ENCODE measurements at places on chromosomes 4 and X.

- DNase-seq = no peak
Observed at GRCh38 chr4:47462799-47463234, 685 bp downstream of the COMMD8 start.

DNA sequence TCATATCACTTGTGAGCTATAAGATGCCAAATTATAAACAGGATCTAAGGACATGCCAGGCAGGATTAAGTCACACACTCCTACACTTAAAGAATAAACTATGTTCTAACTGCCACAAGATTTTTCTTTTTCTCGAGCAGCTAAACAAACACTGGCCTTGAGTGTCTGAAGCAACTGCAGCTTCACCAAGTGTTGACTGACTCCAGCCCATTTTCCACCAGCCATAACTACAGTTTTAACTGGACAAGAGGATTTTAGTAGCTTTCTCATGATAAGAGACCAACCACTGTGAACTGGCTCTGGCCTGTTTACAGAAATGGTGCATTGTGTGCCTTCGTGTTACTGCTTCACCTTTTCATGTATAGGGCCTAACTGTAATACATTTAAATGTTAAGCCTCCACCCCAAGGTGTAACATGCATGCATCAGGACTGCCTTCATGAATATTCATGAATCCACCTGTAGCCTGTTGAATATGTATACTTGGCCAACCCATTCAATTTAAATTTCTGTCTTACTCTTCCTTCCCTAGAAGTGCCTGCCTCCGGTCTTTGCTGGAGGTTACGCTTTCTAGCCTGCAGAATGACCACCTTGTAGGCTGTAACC is 10.8 kb downstream of the UCP1 start:
- no peak for DNase-seq

- DNase-seq = no peak
Observed at GRCh38 chr4:39124885-39125599, 57.3 kb upstream of the WDR19 start.

DNA sequence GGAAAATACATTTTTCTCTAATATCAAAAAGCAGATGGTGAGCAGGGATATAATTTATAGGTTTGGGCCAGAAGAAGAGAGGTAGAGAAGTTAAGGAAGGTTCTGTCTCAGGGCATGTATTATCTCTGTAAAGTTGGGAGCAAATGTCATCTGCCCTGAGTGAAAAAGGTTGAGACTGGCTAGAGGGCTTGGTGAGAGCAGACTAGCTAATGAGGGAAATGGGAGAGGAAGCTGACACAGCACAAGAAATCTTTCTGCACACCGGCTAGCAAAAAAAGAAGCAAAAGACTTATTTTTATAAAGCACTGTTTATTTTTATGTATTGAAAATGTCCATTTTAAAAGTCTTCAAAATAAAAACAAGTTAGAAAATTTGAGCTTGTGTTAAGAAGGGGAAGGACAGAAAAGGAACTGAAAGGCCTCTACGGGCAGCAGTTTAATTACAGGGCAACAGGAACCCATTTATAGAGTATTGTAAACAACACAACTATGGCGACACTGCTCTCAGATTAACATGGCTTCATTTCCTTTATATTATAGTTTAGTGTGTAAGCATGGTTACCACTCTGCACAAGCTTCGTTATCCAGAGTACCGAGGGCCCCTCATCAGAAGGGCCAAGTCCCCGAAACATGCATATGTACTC is 17.4 kb downstream of the CD40LG start:
- no peak for DNase-seq

- DNase-seq = no peak
Observed at GRCh38 chr4:139749338-139749737, 83.7 kb downstream of the MGST2 start.

GRCh38 chr4:84530454-84530853 is 31.4 kb upstream of the NKX6-1 start:
- no peak for DNase-seq

DNA sequence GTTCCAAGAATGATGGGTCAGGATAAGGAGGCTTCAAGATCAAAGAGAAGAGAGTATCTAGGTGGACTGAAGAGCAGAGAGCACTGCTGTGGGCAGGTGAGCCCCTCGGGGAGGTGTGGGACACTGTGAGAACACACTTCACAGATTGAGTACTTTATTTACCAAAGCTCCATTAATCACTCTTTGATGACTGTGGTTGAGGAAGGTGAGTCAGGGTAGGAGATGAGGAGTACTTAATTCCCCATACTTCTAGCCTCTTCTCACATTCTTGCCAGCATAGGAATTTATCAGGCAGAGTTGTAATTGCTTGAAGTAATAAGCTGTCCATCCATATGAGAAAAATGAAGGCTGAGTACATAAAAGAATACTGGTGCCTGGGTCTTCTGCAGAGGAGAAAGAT is 375.3 kb downstream of the PCDH10 start:
- DNase-seq = no peak

DNA sequence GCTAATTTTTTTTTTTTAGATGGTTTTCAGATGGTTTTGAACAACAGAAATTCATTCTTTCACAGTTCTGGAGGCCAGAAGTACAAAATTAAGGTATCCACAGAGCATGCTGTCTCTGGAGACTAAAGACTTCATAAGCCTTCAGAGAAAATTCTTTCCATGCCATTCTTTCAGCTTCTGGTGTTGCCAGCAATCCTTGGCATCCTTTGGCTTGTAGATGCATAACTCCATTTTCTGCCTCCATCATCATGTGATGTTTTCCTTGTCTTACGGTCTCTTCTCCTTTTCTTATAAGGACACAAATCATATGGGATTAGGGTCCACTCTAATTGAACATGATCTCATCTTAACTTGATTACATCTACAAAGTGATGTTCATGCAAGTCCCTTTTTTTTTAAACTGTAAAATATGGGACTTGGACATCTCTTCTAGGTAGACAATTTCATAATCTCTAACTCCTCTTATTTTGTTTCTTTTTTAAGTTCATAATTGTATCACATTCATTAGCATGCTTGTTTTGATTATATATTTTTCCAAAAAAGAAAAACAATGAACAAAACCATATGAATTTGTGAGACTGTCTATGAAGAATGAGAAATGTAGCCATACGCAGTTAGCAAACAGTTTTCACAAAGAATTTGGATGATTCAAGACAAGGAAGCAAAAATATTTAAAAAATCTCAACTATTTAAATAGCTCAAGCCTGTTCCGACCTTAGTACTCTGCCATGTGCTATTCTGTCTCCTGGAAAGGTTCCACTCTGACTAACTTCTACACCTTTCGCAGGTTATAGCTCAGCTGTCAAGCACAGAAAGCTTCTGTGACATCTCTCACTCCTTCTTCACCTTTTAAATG is 53.1 kb upstream of the GIMD1 start:
- no peak for DNase-seq

DNA sequence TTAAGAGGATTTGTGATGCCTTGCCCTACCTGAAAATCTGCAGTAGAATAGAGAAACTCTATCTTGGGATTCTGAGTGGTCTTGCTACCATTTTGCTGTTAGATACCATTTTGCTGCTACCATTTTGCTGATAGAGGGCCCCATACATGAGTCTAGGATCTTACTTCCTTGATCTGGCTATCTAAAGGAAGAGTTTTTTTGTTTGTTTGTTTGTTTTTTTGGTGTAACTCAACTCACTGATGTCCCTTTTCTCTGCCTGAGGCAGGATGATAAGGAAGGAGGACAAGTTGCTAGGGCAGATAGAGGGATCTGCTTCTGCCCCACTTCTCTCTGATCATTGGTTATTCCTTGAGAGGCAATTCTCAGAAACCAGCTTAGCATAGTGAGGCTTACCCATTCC is 31.0 kb downstream of the XK start:
- DNase-seq = no peak

GRCh38 chr4:90958256-90958895 is 831.2 kb downstream of the CCSER1 start:
- no peak for DNase-seq
